ENCODE measurements at places on chromosomes 11 and 22. TPM values are rescaled to one million over a fixed set of nuclear protein-coding genes. Genes with fewer than 3 reads are reported as not detected.

The NAV2 gene
- total RNA-seq, result 25.5 TPM

The OOSP2 gene
- not detected for total RNA-seq

The ROM1 gene
- 10.6 TPM for total RNA-seq

The FOLR3 gene
- total RNA-seq, result 0.78 TPM

The ZBTB16 gene
- 1.8 TPM for total RNA-seq

The YPEL1 gene
- 1.9 TPM for total RNA-seq

The IGLL1 gene
- total RNA-seq, result not detected

The PATE4 gene
- not detected for total RNA-seq

The C22orf42 gene
- total RNA-seq, result not detected

The ACTN3 gene
- total RNA-seq, result under 0.01 TPM

The MCHR1 gene
- total RNA-seq, result 0.65 TPM

The ANKK1 gene
- not detected for total RNA-seq

The ELF5 gene
- total RNA-seq, result not detected

The SPON1 gene
- total RNA-seq, result 3.6 TPM

The ADM2 gene
- total RNA-seq, result 3.0 TPM

The DUSP8 gene
- total RNA-seq, result 0.39 TPM

The RTN4R gene
- total RNA-seq, result 0.26 TPM

The RTL10 gene
- total RNA-seq, result 14.2 TPM

The LTBP3 gene
- 53.8 TPM for total RNA-seq

The SDHAF2 gene
- 63.3 TPM for total RNA-seq

The OR51B5 gene
- 0.11 TPM for total RNA-seq

The NCF4 gene
- total RNA-seq, result not detected

The DRICH1 gene
- 0.11 TPM for total RNA-seq

The GLYAT gene
- total RNA-seq, result not detected
